HEK293T (cell line): ENCODE measurements at places on chromosomes 6 and 20.

- peak; percentile 15 for DNase-seq
Observed at GRCh38 chr20:52974179-52974594, 2.0 kb downstream of the TSHZ2 start.

DNA sequence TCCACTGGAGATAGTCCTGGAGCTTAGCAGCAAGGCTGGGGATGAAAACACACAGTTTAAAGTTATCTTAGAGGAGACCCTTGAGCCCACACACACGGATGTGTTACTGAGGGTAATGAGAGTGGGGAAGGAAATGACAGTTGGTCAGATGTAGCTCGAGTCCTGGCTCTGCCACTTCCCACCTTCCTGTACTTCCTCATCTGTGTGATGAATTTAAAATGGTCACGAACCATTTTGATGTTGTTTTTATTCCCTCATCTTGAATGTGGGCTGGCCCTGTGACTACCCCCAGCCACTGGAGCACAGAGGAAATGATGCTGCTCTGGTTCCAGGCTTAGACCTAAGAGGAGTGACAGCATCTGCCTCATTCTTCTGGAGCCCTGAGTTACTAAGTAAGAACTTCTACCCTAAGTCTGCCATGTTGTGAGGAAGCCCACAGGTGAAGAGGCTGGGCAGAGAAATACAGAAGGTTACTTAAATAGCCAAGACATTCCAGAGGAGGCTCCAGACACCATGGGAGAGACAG, 141.2 kb downstream of the NRN1 start:
- DNase-seq: no peak

GRCh38 chr6:106275692-106276091, 49.9 kb downstream of the ATG5 start:
- no peak for DNase-seq

- DNase-seq: no peak
Observed at GRCh38 chr20:57412347-57413029, 21.3 kb downstream of the RBM38 start.

- no peak for DNase-seq
Observed at GRCh38 chr6:75693534-75693933, 55.5 kb upstream of the MYO6 start.

DNA sequence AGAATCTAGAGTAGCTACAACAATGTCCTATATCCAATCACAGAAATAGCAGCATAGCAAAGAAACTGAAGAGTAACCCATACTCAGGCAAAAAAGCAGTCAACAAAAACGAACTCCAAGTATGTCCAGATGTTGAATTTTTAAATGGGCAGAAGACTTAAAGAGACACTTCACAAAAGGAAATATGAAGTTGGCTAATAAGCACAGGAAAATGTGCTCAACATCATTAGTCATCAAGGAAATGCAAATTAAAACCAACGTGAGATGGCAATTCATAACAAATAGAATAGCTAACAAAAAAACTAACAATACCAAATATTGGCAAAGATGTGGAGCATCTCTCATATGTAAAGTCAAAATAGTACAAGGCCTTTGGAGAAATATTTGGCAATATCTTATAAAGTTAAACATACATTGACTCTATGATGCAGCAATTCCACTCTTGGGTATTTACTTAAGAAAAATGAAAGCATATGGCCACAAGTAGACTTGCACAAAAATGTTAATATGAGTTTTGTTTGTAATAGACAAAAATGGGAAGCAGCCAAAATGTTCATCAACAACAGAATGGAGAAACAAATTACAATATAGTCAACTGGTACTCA, 37.7 kb downstream of the FRK start:
- DNase-seq: no peak

DNA sequence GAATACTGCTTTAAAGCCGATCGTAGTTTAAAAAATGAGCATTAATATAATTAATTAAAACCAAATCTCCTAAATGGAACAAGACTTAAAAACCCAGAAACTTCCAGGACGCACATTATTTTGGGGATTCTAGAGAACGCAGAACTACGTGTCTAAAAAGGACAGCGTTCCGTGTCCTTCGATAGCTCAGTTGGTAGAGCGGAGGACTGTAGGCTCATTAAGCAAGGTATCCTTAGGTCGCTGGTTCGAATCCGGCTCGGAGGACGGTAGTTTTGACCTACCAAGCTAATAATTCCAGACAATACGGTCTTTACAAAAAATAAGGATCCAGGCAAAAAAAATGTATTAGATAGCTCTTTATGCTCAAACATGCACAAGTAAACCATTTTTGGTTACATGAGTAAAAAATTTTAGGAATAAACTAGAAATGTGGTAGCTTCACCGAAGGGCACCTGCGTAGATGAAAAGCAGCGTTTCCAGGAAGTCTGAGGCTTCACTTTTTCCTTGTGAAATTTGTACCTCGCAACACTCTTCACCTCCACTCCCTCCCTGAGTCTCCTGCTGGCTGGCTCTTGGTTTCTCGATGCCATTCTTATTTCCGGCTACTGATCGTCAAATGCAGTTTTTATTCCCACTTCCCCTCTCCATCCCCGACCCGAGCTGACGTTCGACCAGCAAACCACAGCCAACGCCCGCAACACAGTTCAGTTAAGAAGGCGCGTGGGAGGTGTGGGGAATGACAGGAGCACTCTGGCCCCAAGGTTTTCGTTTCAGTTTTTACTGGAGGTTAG, 19.6 kb upstream of the ABT1 start:
- no peak for DNase-seq

- DNase-seq: no peak
Observed at GRCh38 chr6:91155129-91155785, 568.4 kb upstream of the MAP3K7 start.

DNA sequence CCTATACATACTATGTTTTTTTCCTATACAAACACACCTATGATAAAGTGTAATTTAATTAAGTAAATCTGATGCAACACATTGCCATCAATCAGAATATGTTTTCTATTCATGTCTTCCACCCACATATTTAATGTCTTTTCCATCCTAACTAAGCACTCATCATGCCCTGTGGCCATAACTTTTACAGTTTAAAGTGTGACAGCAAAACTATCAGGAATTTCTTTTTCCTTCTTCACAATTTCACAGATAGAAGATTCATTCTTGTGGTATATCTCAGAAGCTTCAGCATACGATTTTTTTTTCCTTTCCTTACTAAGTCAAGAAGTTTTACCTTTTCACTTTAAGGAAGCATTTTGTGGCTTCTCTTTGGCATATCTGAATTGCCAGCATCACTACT, 7.0 kb upstream of the BEND6 start:
- no peak for DNase-seq

- no peak for DNase-seq
Observed at GRCh38 chr20:59750209-59750840, 146.0 kb downstream of the PHACTR3 start.

GRCh38 chr6:123417535-123417934, 219.2 kb downstream of the TRDN start:
- DNase-seq: no peak

GRCh38 chr6:160808263-160808662, 106.2 kb downstream of the PLG start:
- DNase-seq: no peak

DNA sequence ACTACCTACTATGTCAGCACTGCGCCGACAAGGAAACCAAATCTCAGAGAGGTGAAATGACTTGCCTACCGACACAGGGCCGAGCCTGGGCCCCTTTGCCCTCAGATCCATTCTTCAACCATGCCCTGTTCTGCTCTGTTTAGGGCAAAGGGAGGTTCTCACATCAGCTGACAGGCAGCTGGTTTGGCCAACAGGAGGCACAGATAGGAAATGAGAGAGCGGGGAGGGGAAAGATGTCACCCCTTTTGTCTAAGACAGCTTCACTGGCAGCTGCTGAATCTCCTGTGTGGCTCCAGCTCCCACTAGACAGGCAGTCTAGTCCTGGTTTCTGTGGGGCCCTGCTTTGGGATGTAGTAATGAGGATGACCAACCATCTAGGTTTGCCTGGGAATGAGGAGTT, 158.7 kb downstream of the TMEM200A start:
- no peak for DNase-seq

DNA sequence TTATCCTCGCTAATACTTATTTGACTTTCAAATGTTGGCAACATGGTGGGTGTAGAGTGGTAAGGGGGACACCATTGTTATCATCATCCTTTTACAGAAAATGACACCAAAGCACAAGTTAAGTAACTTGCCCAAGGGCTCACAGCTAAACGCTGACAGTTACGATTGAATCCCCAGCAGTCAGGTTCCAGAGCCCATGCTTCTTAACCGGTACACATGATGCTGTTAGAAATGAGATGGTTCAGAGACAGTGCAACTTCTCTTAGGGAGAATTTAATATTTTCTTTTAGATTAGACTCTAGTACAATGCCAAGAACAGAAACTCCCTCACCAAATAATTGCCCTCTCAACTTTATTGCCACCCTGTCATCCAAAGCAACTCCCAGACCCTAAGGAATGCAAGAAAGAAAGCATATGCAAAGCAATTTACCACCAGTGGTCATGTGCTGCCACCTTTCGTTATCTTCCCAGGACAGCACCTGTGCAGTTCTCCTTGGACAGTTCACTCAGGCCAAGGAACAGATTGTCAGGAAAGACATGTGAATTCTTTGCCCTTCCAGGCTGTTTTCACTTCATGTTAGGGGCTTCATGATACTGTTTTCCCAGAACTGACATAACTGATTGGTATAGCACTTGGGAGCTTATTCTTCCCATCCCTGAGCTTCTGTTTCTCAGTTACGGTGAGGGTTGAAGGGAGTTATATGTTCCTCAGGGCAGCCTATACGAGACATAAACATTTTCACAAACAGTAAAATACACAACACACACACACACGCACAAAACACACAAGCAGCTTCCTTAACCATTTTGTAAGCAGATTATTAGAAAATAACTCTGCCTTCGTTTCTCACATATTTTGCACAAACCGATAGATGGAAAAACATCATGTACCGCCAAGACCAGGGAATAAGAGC, 5.1 kb downstream of the HLA-DMA start:
- peak; percentile 59 for DNase-seq

DNA sequence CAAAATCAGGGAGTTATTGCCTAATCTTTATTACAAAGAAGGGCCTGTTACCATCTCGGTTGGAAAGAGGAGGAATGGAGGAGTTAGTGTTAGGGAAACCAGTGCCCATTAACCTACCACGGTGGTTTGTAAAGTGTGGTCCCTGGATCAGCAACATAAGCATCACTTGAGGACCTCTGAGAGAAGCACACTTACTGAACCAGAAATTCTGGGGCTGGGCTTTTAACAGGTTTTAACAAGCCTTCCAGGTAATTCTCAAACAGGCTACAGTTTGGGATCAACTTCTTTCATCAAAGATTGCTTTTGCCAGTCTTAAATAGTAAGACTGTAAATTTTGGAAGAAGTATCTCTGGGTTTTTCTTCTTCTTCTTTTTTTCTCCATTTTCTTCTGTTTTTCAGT, 329.5 kb upstream of the JAG1 start:
- DNase-seq: no peak

- no peak for DNase-seq
Observed at GRCh38 chr20:30985386-30985785, 272.1 kb upstream of the DEFB115 start.

GRCh38 chr6:157099912-157100593, 223.3 kb downstream of the TMEM242 start:
- no peak for DNase-seq

- no peak for DNase-seq
Observed at GRCh38 chr6:46876126-46876525, 45.6 kb downstream of the ADGRF5 start.
